AG04450 (cell line): ENCODE measurements at places on chromosomes 13 and 19.

- DNase-seq, result no peak
Observed at GRCh38 chr13:99425485-99426341, 75.6 kb upstream of the TM9SF2 start.

GRCh38 chr19:17560205-17560595, 4.8 kb downstream of the COLGALT1 start:
- DNase-seq, result peak; percentile 59

GRCh38 chr13:26468265-26468801, 89.2 kb upstream of the WASF3 start:
- no peak for DNase-seq

DNA sequence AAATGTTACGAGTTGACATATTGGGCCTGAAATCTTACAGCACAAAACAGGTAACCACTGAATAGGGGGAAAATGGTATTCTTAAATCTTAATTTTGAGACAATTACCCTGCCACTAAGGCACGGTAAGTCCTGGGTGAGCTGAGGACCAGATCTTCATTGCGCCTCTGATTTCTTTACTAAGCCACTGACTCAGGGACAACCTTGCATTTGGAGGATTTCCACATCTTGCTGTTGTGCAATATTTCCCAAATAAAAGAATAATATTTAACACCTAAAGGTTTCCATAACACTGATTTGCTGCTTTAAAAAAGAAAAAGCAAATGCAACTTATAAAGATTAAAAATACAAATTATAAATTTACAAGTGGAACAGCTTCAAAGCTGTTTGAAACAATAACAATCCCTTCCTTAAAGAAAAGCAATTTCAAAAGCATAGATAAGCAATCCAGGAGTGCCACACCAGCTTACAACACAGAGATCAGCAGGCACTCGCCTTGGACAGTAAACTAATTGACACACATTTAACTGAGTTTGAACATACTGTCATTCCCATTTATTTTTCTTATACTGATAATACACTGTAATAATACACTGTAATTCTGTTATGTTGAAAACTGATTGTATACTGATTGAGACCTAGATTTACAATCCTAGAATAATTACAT, 79.6 kb upstream of the DOCK9 start:
- DNase-seq, result no peak

- no peak for DNase-seq
Observed at GRCh38 chr13:21733475-21734263, 62.8 kb downstream of the FGF9 start.

DNA sequence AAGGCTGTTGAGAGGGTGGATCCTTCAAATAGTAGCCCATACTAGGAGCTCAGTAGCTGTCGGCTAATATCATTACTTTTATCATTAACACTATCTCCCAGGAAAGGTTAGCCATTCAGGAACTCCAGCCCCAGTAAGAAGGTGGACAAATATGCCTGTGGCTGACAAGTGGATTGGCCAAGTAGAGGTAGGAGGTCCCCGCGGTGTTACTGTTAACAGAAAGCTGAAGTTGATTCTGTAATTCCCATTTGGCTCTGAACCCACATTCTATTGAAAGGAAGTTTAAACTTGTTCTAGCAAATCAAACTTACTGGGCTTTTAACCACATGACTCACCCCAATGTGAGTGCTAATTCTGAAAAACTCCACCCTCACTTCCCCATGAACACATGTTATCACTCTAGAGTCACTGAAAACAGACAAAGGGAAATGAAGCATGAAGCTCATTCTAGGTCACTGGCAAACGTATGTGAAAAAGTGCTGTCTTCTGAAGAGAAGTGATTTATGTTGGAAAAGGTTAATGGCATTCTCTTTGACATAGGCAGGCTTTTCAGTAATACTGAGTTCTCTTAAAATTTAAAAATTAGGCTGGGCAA, 273.5 kb downstream of the FGF14 start:
- no peak for DNase-seq

- DNase-seq, result no peak
Observed at GRCh38 chr13:99459099-99459850, 42.0 kb upstream of the TM9SF2 start.

DNA sequence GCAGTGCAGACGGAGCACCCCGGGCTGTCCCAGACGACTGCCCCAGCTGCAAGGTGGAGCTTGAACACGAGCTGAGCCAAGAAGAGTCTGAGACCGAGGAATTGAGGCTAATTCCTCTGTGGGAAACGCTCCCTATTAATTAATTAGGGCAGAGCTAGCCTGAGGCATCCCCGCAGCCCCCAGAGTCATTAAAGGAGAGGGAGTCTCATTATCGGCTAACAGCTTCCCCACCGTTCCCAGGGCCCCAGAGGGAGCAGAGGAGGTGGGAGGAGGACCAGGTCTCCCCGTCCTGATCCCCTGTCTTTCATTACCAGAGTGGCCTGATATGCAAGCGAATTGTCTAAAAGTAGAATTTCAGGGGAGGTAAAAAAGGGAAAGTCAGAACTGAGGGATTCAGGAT, 13.1 kb upstream of the SLC1A6 start:
- no peak for DNase-seq

- no peak for DNase-seq
Observed at GRCh38 chr19:38425810-38426466, at the start of gene RASGRP4. TSS of gene RASGRP4 (minus strand) at chr19:38426219. CDS start at chr19:38426091, 128 bp downstream.

DNA sequence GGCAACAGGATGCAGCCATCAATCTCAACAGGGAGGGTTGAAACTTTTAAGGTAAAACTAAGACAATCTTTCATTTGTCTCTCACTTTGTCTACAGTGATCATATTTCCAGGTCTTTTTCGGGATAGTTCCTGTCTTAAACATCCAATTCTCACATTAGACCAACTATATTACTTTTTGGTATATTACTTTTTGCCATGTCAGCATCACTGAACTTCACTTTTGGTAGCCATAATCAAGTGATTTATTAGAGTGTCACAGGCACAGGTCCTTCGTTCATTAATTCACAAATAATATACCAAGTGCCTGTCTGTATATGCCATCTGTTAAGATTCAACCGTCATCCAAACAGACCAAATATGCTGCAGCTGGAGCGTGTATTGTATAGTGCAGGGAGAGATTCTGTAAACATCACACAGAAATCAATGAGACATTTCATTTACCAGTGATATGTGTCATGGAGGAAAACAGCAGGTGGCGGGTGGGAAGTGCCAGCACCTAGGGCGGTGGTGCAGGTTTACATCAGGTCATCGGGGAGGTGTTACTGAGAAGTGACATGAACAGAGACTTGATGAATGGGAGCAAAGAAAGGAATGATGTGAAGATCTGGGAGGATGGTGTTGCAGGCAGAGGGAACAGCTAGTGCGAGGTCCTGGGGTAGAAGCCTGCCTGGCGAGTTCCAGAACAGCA, 24.9 kb downstream of the ARHGEF7 start:
- no peak for DNase-seq

DNA sequence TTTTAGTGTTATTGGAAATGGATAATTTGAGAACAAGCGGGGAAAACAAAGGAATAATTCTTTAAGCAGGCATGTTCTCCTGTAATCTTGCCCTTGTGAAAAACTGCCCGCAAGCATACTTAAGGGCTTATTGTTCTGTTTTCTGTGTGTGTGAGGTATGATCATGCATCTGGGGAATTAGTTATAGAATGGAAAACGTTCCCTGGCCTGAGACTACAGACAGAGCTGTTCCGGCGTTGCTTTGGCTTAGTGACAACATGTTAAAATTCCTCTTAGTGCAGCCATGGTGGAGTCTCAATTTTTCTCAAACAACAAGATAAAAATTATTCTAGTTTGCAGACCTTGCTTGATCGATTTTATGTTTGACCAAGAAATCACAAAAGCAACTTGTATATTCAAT, 560.2 kb upstream of the SPRY2 start:
- DNase-seq, result no peak

DNA sequence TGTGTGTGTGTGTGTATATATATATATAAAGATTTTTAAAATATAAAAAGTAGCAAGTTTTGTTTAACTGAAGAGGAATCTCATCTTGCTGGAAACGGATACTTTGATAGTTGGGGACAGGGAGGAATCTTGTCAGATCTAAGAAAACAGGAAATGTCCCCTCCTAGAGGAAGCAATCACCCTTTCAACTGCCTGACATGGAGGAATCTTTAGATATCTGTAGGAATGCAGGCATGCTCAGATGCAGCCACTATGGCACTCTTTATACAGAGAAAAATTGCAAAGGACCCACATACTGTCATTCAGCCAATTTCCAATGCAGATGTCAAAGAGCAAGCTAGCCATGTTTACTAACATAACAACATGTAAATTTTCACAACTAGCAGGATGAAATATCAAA, 38.8 kb downstream of the ZNF611 start:
- no peak for DNase-seq

DNA sequence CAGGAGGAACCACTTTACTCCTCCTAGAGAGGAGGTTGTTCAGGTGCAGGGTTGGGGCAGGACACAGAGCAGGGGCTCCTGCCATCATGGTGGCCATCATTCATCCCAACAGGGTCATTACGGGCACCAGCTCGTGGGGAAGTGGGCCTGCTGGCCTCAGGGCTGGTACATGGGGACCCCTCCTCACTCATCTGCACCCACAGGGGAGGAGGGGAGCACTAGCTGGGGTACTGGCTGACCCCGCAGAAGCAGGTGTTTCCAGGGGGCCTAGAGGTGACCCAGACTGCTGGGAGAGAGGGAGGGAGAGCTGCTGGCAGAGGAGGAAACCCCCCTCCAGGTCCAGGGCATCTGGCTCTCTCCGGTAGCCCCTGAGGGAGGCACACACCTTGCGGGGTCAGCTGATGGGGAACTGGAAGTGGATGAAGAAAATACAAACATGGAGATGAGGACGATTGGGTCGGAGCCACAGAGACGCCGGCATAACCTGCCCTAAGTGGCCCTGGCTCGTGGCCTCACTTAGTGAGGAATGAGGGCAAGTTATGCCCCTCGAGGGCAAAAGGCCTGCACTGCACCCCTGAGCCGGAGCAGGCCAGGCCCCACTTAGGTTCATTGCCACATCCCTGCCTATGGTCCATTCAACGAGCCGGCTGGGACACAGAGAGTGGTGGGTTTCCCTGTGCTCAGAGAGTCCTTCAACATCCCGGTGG, 76.2 kb downstream of the SOX1 start:
- no peak for DNase-seq

DNA sequence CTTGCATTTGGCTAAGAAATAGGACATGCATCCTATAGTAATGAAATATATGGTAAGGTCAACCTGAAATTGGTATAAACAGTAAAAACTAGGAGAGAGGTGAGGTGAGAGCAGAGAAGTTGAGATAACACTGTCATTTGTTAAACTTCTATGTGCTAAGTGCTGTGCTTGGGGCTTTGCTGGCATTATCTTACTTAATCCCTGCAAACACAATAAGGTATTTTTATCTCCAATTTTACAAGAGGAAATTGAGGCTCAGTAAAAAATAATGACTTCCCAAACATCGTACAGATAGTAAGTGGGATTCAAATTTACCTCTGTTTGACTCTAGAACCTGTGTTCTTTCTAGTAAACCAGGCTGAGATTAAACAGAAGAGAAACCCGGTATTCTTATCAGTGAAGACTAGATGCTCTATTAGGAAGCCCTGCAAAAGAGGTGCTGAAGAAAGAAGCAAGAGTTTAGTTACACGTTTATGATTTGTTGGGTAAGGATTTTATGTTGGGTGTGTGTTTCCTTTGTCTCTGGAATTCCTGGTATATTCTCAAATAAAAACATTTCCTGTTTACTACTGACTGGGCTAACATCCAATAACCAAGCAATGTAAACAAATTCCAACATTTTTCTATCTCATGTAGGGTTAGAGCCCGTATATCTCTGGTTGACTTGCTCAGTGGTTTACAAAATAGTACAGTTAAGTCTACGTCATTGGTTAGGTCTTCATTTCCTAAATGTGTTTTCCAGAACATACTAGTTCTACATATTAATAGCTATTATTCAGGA, 137.3 kb upstream of the FNDC3A start:
- peak; percentile 55 for DNase-seq

DNA sequence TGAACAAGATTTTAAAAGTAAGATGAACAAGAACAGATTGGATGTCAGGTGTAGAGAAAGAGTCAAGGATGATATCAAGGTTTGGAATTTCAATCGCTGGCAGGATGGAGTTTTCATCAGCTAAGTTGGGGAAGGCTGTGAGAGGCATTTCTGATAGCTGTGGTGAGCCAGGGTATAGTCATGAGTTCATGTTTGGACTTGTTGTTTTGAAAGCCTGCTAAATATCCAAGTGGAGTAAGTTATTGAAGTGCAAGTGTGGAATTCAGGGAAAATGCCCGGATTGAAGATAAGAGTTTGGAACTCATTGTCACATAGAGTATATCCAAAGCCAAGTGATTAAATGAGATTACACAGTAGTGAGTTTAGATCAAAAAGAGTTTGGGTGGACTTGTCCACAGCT, 11.0 kb upstream of the EPSTI1 start:
- DNase-seq, result no peak

DNA sequence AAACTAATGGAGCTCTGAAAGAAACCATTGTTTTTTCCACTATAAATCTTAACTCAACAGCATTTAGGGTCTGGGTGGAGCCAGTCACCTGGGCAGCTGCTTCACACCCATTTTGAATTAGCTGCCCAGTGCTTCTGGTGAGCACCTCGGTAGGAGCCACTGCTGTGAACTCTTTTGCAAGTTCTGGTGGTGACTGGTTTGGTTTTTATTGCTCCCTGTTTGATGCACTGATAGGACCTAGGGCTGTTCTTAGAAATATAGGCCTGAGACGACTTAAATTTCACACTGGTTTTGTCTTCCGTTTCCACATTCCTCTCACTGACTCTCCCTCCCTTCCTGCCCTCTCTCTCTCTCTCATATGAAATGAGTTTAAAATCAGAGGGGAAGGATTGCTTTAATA, 103.9 kb downstream of the GGACT start:
- no peak for DNase-seq

DNA sequence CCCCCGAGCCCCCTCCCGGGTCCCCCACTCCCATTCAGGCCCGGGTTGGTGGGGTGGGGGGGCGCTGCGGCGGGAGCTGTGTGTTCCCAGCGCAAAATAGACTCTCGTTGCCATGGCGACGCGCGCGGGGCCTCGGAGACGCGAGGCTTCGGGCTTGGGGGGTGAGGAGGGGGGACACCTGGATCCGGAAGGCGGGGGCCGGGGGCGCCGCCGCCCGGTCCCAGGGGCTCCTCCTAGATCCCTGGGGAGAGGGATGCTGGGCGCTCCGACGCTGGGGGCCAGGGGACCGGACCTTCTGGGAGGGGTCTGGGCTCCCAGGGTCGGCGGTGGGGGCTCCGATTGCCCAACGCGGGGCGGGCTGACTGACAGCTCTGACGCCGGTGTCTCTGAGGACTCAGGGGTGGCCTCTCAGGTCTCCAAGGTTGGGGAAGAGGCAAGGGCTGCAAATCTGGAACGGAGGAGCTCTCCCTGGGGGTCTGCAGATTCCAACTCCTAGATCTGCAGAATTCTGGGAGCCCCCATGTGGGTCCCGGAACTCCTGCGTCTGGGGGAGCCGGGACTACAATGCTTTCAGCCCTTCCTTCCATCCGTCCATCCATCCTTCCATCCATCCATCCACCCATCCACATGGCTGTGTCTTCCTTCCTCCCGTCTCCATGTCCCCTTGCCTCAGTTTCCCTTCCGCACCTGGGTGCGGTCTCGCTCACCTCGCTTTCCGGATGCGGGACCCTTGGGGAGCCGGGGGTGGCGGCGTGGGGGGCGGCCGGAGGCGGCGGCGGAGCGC, 9.1 kb upstream of the SHISA7 start:
- no peak for DNase-seq

GRCh38 chr19:10000171-10000826, 10.0 kb downstream of the COL5A3 start:
- DNase-seq, result no peak
